BJ (cell line): ENCODE measurements at places on chromosomes 3 and 15. TPM values are rescaled to one million over a fixed set of nuclear protein-coding genes. Genes with fewer than 3 reads are reported as not detected.

PLA2G4D gene
- polyA plus RNA-seq: not detected in 2 replicates

CCDC9B gene
- polyA plus RNA-seq: 5.0 and 6.0 TPM in 2 replicates

CELF6 gene
- polyA plus RNA-seq: 0.12 and 0.16 TPM in 2 replicates

MRPS11 gene
- 79.3 and 103 TPM in 2 replicates for polyA plus RNA-seq

PAK6 gene
- polyA plus RNA-seq: not detected in 2 replicates

MASP1 gene
- 244 and 321 TPM in 2 replicates for polyA plus RNA-seq

GRIP2 gene
- 0.18 and 0.45 TPM in 2 replicates for polyA plus RNA-seq

TF gene
- 0.15 and 0.36 TPM in 2 replicates for polyA plus RNA-seq

ADAMTS9 gene
- polyA plus RNA-seq: 0.16 and 0.26 TPM in 2 replicates

ECE2 gene
- not detected in 2 replicates for polyA plus RNA-seq

LYZL4 gene
- polyA plus RNA-seq: not detected in 2 replicates

OR5K1 gene
- polyA plus RNA-seq: not detected in 2 replicates

GRCh38 chr3:38627956-38628355, 21.5 kb downstream of the SCN5A start:
- no peak for DNase-seq

GRCh38 chr3:193879099-193879863, 256.7 kb upstream of the HES1 start:
- no peak for DNase-seq

- DNase-seq: no peak
These were observed 334.5 kb upstream of the FRG2C start for GRCh38 chr3:75329476-75330097.

DNA sequence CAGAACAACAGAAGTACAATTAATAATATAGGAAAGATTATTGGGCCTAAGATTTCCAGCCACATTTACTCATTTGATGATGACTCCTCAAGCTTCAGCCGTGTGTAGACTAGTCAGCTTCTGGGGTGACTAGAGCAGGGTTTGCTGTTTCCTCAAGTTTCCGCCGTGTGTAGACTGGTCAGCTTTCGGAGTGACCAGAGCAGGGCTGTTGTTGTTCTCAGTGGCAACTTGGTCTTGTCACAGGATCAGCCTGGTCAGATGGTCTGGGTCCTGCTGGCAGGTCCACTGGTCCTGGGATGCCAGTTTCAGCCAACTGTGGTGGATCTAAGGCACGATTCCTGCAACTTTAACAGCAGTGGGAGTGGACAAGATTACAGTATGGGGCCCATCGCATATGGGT, 21.8 kb upstream of the NOX5 start:
- no peak for DNase-seq

DNA sequence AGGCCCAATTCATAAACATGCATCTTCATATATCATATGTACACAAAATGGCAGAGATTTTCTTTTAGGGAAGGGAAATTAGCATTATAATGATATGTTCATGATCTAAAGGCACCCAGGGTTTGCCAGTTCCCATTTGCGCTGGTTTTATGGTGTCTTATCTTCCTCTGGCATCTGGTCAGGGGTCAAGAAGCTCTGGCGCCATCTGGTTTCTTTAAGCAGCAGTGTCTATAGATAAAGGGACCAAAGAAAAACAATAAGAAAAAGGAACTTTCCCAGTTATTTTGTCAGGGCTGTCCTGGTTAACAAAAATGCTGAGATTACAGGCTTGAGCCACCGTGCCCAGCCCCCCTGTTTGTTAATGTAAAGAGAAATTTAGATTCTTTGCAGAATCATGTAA, 3.3 kb upstream of the DCP1A start:
- no peak for DNase-seq

DNA sequence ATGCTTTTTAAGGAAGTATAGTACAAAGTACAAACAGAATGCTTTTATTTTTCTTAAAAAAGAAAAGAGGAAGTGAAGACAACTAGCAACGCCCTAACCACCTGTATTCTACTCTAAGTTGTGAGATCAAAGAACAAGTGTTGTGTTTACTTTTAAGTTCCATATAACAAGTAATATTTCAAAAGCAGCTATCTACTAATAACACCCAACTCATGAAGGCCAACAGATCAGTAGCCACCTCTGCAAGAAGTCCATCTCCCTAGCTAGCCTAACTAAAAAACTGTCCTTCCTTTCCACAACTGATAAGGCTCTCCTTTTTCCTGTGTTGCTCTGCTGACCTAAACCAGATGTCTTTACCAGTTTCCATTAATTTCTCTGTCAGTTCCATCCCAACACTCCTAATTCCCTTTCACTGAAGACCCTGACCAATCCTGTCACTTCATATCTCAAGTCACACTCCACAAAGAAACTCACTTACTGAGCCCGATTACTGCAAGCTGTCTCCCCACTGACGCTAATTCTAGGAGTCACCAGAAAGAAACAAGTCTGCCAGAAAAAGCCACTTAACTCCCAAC, 26.9 kb downstream of the PHC3 start:
- no peak for DNase-seq

DNA sequence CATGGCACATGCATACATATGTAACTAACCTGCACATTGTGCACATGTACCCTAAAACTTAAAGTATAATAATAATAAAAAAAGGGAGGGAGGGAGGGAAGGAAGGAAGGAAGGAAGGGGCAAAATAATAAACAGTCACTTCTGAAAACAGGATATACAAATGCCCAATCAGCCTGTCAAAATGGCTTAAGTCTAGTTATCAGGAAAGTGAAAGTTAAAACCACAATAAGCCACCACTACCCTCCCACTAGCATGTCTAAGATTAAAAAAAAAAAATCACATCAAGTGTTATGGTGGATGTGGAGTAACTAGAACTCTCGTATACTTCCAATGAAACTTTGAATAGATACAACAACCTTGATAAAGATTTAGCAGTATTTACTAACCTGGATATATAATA, 145.6 kb upstream of the GMNC start:
- DNase-seq: no peak

DNA sequence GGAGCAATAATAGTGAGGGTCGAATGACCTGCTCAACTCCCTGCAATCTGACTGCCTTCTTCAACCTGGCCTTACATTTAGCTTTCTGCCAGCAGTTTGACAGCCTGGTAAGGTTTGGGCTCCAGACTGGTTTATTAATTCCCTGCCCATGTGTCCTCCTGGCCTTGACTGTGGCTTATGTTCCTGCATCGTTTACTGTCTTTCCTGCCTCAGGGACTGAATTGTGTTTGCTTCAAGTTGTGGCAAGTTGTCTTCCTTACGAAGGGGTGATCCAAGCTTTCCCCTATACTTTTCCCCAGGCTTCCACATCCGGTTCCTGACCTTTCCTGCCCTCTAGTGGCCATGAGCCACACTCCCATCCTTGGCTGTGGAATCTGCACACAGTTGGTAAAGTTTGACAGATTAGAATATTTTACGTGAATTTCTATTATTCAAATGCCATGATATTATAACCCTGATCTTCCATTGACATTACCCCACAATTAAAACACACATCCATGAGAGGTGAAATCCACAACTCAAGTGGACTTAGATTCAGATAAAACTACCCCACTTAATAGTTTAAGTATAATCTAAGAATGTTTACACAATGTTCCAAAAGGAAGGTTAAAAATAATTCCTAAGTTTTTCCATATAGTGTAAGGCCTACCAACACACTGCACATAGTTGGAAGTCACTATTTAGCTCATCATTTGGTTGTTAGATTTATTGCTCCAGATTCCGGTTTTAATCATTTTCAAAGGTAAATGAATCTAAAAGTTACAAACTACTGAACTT, 95.7 kb downstream of the NEDD4 start:
- DNase-seq: no peak

- DNase-seq: no peak
These were observed 21.9 kb downstream of the EHD4 start for GRCh38 chr15:41950489-41950888.

GRCh38 chr3:38731522-38731921, 82.0 kb upstream of the SCN5A start:
- DNase-seq: no peak

GRCh38 chr15:90711418-90711824, 5.7 kb upstream of the BLM start:
- no peak for DNase-seq

DNA sequence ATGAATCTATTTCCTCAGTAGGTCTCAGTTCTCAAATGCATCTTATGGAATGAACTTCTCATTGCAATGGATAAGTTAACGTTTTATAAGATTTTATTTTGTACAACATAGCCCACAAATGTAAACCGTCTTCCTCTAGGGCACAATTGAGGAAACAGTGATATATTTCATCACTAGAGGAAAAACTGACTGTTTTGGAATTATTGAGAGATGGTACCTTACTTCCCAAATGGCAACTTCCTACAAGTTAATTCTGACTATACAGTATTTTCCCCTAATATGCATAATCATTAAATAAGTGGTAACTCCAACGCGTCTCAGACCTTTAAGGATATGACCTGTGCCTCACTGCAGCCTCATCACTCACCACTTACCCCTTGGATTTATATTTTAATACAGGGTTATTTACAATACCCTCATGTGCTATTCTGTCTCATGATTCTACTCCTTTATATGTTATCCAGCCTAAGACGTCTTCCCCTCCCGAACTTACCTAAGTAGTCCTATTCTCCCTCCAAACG, 13.3 kb downstream of the GABPB1 start:
- DNase-seq: no peak

DNA sequence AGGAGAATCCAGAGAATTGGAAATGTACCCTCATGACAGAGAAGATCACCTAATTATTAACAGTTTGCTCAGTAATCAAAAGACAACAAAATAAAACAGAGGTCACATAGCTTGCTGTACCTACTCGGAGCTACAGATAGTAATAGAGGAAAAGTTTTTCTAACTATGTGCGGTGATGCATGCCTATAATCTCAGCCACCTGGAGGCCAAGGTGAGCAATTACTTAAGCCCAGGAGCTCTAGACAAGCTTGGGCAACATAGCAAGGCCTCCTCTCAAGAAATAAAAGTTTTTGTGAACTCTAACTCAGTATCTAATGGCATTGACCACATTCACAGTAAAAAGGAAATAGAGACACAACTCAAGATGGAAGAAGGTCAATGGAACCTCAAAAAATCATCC, 243.6 kb downstream of the ATP8B4 start:
- no peak for DNase-seq

DNA sequence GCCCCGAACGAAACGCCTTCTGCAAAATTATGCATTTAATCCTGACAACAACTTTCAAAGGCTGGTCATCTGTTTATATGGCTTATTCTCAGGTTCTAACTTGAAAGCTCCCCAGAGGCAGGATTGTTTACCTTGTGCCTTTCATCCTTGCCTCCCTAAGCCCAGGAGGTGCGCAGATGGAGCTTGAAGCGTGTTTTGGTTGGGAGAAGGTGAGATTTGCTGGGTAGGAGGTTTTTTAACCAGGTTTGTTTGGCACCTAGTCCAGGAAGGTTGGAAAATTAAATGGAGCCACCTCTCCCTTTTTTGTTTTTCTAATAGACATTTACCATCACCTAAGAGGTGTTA, 675 bp downstream of the TSEN2 start:
- DNase-seq: no peak

GRCh38 chr3:179072100-179072438, 460 bp upstream of the ZMAT3 start:
- DNase-seq: no peak
